ENCODE measurements at places on chromosomes 5 and 9.

- DNase-seq = no peak
These were observed 68.5 kb downstream of the LMX1B start for GRCh38 chr9:126682113-126682810.

DNA sequence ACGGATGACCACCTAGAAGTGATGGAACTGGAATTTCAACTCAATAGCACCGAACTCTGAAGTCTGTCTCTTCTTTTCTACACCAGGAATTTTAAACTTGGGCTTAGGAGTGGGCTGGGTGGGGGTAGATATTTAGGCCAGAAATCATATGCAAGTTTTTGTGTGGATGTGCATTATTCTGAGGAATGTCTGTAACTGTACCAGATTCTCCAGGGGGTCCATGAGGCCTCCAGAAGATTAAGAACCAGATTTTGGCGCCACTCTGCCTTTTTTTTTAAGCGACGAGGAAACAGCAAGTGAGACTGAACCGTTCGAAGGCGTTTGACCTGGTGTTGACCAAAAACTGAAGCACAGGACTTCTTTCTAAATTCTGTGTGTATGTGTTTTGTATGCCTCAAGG lies 88.8 kb upstream of the TTC23L start:
- DNase-seq = no peak

GRCh38 chr5:151222790-151223446 lies 974 bp downstream of the CCDC69 start:
- DNase-seq = no peak

DNA sequence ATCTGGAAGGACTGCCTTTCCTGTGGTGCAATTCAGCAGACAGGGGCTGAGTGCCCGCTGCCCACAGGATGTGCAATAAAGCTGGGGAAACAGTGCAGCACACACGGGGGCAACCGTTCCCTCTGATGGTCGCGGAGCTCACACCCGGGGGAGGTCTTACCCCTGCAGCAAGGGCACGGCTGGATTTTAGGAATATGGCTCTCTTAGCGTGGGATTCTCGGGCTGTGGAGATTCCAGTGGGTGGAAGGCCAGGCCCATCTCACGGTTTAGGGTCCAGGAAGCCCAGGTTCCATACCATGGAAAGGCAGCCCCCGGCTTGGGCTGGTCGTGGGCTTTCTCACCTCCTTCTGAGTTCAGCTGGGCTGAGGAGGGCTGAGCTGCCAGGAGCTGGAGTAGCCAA lies 244.1 kb downstream of the MED10 start:
- no peak for DNase-seq

DNA sequence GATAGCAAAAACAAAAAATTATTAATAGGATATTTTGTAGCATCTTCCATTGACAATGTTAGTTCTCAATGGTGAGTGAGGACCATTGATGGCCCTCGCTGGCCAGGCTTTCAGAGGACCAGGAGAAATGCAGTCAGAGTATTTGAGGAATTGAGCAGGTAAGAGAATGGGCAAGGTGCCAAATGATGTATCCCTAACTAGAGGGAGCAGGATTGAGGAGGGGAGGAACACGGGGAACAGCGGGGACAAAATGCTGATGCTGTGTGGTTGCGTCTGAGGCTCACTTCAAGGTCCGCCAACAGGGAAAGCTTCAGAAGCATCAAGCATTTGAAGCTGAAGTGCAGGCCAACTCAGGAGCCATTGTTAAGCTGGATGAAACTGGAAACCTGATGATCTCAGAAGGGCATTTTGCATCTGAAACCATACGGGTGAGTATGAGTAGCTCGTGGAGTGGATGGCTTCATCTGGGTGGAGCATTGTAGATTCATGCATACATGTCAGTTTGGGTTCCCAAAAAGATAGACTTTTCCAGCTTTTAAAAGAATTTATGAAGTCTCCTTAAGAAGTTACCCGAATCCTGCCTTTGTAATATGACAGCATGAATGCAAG lies 16.2 kb downstream of the SPTAN1 start:
- no peak for DNase-seq

Measured in right lung (tissue), 10 donors.